ENCODE measurements at places on chromosomes 12 and 14.

DNA sequence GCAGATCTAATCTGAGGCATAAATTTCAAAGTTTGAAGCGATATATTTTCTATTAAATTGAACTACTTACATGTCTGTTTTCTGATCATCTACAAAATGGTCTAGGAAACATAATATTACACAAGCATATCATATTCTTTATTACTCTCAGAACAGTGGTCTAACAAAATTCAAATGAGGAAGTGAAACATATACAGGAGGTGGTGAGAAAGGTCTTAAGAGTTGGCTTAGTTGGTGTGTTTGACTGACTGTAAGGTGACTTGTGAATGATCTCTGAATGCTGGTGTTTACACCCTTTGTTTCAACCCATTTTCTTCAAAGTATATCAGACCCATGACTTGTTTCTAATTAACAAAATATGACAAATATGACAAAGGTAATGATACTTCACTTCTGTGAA is 1156.8 kb downstream of the SLC16A7 start:
- DNase-seq = no peak

DNA sequence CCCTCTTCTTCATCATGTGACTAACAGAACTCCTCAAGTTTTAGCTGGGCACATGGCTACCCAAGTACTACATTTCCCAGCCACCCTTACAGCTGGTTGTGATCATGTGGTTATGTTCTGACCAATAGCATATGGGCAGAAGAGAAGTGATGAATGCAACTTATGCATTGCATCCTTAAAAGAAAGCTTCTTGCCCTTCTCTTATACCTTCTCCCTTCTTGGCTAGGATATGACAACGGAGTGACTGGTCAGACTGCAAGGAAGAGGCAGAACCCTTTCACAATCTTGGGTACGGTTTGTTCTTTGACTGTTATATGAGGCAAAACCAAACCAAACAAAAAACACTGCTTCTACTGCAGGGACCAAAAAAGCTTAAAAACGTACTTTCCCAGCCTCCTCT is 66.5 kb upstream of the MAX start:
- DNase-seq = no peak

GRCh38 chr12:89366676-89367364 is 14.5 kb upstream of the DUSP6 start:
- DNase-seq = no peak

DNA sequence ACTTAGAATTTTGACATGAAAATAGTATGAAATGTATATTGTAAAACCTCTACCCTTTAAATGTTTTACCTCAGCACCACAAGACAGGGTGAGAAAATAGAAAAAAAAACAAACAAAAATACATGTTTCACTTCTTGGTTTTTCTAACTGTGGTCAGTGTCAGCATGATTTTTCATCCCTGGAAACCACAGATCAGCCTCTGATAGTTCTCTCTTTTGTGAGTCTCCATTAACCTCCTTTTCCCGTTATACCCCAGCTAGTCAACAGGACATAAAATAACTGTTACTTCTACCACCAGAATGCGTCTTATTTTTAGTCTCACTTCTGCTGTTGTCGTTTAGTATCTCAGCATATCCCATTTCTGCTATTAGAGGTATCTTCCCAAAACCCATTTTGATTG is 48.3 kb upstream of the KCNMB4 start:
- no peak for DNase-seq

Measured in RCC 7860 (cell line).